AG09319 (cell line): ENCODE measurements at places on chromosomes 2 and 18.

GRCh38 chr2:73283545-73284295, 558 bp downstream of the FBXO41 start:
- DNase-seq, result no peak

DNA sequence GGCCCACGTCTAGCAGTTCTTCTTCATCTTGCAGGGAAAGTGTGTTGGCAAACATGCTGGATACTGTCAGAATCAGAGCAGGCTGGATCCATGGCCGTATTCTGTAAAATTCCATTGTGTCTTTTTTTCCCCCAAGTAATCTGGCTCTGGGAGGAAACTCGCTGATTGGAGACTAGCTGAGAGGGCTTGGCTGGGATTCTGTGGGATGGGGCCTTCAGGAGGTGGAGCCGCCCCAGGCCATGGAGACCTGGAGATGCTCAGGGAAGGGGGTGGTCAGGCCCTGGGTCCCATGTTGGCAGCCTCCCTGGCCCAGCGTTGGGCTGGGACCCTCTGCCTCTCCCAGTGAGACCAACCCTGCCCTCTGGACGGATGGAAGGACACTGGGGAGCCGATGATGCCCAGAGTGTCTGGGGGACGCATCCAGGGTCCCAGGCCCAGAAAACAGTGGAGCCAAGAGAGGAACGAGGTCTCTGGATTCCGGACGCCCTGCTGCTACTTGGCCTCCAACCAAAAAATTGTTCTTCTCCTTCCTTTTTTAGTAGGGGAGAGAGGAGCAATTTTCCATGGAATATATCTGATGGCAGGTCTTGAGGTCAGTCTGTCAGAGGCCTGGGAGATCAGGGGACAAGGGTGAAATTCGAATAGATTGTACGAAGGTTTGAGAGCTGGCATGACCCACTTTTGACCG, 114.5 kb downstream of the AGAP1 start:
- no peak for DNase-seq

- DNase-seq, result no peak
These were observed 8.0 kb upstream of the SIX3 start for GRCh38 chr2:44933434-44933951.

GRCh38 chr18:26464128-26465011, 84.0 kb downstream of the KCTD1 start:
- no peak for DNase-seq
